Muscle of arm (tissue), 14 donors: ENCODE measurements at places on chromosomes 3 and 15. TPM values are rescaled to one million over a fixed set of nuclear protein-coding genes. Genes with fewer than 3 reads are reported as not detected.

Gene ZNF385D
- polyA plus RNA-seq, result 29.9 TPM

DNA sequence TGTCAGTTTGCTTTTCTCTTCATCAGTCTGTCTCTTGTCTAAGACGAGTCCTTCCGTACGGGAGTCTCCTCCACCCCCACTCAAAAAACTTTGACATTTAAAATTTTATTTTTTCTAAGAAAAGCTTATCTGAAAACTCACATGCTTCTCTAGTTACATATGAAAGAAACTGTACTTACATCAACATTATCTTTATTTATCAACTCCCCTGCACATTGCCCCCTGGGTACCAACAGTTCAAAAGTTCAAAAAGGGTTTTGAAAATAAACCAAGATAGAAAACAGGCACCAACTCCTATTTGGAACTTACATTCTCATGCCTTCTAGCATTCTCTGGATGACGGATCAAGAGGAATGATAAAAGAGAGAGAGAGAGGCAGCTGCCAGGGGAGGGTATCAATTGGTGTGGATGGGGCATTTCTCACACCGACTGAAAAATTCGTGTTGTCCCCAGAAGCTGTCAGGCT, 182.5 kb downstream of the FOXP1 start:
- no peak for DNase-seq

GRCh38 chr15:78247911-78248310, 13.5 kb upstream of the ACSBG1 start:
- no peak for DNase-seq

- DNase-seq, result no peak
These were observed 99.8 kb upstream of the FGF7 start for GRCh38 chr15:49323207-49323606.

DNA sequence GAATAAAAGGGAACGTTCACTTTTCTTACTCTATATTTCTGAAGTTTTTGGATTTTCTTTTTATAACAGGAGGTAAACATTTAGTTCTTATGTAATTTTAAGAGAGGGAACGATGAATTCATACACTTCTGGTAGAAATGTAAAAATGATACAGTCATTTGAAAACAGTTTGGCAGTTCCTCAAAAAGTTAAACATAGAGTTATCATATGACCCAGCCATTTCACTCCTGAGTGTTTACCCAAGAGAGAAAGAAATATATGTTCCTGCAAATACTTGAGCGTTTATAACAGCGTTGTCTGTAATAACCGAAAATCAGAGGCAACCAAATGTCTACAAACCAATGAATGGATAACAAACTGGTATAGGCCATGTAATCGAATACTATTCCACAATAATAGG, 20.8 kb upstream of the CCR9 start:
- DNase-seq, result no peak

GRCh38 chr15:51103330-51103729, 8.6 kb upstream of the TNFAIP8L3 start:
- DNase-seq, result no peak

DNA sequence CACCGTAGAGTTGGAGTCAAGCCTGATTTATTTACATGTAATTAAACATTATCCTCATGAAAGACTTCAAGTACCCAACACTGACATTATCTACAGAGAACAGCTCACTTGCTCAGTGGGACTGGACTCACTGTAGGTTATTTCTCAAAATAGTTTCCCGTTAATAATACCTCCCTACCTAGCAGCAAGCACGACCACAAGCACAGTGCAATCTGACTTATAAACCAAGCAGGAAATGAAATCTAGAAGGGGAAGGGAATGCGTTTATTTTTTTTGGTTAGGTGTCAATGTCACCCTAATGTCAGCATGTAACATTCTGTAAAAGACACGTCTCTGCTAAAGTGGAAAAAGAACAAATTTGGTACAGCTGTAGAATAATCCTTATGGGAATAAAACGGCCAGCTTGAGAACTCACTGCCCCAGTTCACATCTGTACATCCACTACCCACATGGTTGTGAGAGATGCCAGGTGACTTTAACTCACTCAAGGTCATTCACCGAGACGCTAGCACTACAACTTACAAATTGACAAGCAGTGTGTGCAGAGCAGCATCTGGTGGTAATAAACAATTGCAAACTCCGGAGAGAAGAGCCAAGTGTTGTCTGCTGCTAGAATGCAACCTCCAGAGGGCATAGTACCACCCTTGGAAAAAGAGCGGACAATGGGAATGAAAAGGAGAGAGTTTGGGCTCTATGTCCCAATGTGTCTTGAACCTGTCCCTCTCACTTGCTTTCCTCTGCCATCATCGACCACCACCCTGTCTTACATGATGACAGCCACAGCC, 242.5 kb downstream of the CADPS start:
- DNase-seq, result no peak

DNA sequence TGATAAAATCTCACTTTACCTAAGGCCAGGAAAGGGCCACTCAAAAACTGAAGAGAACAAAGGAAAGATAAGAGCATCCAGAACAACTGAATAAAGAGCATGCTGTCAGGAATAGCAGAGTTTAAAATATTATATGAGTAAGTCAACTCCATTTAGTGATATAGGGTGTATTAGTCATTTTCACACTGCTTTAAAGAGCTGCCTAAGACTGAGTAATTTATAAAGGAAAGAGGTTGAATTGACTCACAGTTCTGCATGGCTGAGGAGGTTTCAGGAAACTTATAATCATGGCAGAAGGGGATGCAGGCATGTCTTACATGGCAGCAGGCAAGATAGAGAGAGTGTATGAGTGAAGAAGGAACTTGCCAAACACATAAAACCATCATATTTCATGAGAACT, 778.0 kb upstream of the NECTIN3 start:
- DNase-seq, result no peak
